ENCODE measurements at places on chromosomes 3 and 15. TPM values are rescaled to one million over a fixed set of nuclear protein-coding genes. Genes with fewer than 3 reads are reported as not detected.

Gene LEKR1
- 0.48 TPM for polyA plus RNA-seq

Gene CD276
- polyA plus RNA-seq, result 94.2 TPM

Gene KLHL40
- polyA plus RNA-seq, result not detected

Gene CACNA2D3
- polyA plus RNA-seq, result 3.7 TPM

Gene SLCO3A1
- polyA plus RNA-seq, result 43.3 TPM

Gene STRIT1
- not detected for polyA plus RNA-seq

Gene TEX264
- polyA plus RNA-seq, result 48.3 TPM

Gene IL17RD
- polyA plus RNA-seq, result 6.1 TPM

Gene ABI3BP
- 4.3 TPM for polyA plus RNA-seq

Gene SUSD5
- 2.4 TPM for polyA plus RNA-seq

Gene GPR87
- polyA plus RNA-seq, result not detected

Gene SPINK8
- polyA plus RNA-seq, result 1.4 TPM

Gene CCR5
- polyA plus RNA-seq, result 0.08 TPM

Gene ARGFX
- not detected for polyA plus RNA-seq

Gene ALS2CL
- polyA plus RNA-seq, result 0.39 TPM

Gene CNTN4
- polyA plus RNA-seq, result 8.8 TPM

Gene ZNF774
- polyA plus RNA-seq, result 2.3 TPM

Gene MYZAP
- 0.51 TPM for polyA plus RNA-seq

Gene KATNBL1
- polyA plus RNA-seq, result 7.3 TPM

Gene P2RY14
- polyA plus RNA-seq, result 1.4 TPM

Gene RASGRF1
- 9.4 TPM for polyA plus RNA-seq

Gene UROC1
- 0.10 TPM for polyA plus RNA-seq

Gene CPLX3
- polyA plus RNA-seq, result 2.1 TPM

Gene GLT8D1
- 29.4 TPM for polyA plus RNA-seq

Gene PYGO1
- polyA plus RNA-seq, result 0.95 TPM

Gene LAMB2
- 84.1 TPM for polyA plus RNA-seq

Gene LRRK1
- polyA plus RNA-seq, result 1.0 TPM

Gene STRA6
- polyA plus RNA-seq, result 1.1 TPM

Gene WNT5A
- 0.34 TPM for polyA plus RNA-seq

Gene BUB1B
- polyA plus RNA-seq, result 22.6 TPM

Gene WWTR1
- 7.4 TPM for polyA plus RNA-seq

Gene TMC3
- polyA plus RNA-seq, result not detected

Gene LARP6
- 52.1 TPM for polyA plus RNA-seq

Gene FEZF2
- polyA plus RNA-seq, result 4.6 TPM

Gene HHLA2
- polyA plus RNA-seq, result not detected

Gene RHOV
- polyA plus RNA-seq, result 2.3 TPM

Gene ALAS1
- 54.8 TPM for polyA plus RNA-seq

Gene GABRB3
- polyA plus RNA-seq, result 61.1 TPM

Gene WDR72
- not detected for polyA plus RNA-seq

Gene ZDHHC19
- 0.49 TPM for polyA plus RNA-seq

Data from brain (organoid and tissue), 16 donors.